ENCODE measurements at places on chromosomes 12 and 14.

DNA sequence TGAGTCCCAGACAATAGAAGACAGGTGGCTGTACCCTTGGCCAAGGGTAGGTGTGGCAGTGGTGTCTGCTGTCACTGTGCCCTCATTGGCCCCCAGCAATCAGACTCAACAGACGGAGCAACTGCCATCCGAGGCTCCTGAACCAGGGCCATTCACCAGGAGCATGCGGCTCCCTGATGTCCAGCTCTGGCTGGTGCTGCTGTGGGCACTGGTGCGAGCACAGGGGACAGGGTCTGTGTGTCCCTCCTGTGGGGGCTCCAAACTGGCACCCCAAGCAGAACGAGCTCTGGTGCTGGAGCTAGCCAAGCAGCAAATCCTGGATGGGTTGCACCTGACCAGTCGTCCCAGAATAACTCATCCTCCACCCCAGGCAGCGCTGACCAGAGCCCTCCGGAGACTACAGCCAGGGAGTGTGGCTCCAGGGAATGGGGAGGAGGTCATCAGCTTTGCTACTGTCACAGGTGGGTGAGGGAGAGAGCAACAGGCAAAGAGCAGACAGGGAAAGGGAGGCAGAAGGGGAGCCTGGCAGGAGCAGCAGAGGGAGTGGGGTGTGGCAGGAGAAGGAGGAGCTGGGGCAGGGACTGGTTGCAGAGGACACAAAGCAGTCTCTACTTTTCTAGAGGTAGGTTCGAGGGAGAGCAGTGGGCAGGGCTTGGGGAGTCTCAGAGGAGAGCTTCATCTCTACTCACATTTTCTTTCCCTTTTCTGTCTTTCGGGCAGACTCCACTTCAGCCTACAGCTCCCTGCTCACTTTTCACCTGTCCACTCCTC is 452 bp downstream of the INHBE start:
- no peak for DNase-seq

DNA sequence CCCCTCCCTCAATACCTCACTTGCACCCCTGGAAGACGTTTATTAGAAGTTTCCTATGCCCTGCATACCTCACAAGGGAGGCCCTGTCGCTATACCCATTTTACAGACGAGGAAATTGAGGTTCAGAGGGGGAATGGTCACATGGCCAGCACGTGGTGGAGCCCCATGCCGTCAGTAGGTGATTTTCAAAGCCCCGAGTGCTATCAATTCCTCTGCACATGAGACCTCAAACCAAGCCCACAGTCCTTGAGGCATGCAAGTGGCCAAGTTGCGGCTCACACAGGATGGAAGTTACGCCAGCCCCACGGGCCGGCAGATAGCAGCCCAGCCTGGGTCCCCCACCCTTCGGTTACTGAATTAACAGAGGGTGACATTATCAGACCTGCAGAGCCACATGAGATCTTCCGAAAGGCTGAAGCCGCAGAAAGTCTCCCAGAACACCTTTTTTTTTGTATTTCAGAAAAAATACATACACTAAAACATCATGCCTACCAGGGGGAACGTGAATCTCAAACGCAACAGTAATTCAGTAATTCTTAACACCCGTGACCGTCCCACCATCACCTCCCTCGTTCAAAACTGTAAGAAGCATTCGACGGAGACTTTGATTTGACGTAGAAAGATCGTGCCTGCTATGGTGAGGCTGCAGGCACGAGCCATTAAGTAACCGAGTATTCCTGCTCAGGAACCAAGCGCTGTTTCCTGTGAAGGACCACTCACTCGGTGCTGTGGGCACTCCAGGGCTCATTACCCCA is 129.0 kb downstream of the RFLNA start:
- DNase-seq: no peak

- DNase-seq: no peak
These were observed 38.7 kb downstream of the MAP1LC3B2 start for GRCh38 chr12:116597886-116598285.

GRCh38 chr12:108304633-108305032 is 34.5 kb downstream of the CMKLR1 start:
- no peak for DNase-seq

Measured in OCI-LY7 (cell line).